ENCODE measurements at places on chromosomes 11 and 22.

- peak; percentile 65 for DNase-seq
Measured at GRCh38 chr22:40024201-40025061, 29.7 kb downstream of the FAM83F start.

GRCh38 chr11:108436594-108436993, 30.7 kb downstream of the C11orf65 start:
- no peak for DNase-seq

DNA sequence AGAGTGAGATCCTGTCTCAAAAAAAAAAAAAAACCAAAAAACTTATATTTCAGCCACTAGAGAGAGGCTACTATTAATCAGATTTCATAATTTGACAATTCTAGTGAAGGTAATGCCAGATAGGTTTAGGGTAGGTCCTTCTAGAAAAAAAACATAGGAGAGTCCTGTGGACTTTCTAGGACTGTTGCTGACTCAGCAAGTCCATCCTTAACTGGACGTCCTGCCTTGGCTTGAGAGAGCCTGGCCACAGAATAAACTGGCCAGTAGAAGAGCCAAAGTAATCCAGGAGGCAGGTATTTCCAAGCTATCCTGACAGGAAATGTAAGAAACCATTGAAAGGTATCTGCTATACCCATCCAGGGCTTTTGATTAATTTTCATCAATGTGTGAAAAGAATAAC, 64.6 kb downstream of the TRIM44 start:
- no peak for DNase-seq

DNA sequence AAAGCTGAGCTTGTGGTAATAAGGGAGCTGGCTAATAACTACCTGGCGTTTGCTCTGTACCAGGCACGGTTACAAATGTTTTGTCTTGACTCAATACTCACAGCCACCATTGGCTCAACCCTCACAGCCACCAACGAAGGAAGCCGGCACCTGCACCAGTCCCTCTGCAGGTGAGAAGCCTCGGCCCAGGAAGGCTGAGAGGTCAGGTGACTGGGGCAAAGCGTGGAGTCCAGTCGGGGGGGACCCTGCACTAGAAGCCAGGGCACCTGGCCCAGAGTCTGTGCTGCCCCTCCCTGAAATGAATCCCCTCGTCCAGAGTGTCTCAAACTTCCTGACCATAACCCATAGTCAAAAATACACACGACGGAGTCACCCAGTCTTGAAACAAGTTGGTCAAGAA, 90.1 kb downstream of the PHF21B start:
- no peak for DNase-seq

GRCh38 chr22:27597703-27598444, 203.7 kb downstream of the MN1 start:
- DNase-seq, result no peak

GRCh38 chr22:33666279-33666960, 253.9 kb downstream of the LARGE1 start:
- DNase-seq, result no peak

GRCh38 chr11:47130543-47130942, 46.1 kb downstream of the ARFGAP2 start:
- DNase-seq, result no peak

DNA sequence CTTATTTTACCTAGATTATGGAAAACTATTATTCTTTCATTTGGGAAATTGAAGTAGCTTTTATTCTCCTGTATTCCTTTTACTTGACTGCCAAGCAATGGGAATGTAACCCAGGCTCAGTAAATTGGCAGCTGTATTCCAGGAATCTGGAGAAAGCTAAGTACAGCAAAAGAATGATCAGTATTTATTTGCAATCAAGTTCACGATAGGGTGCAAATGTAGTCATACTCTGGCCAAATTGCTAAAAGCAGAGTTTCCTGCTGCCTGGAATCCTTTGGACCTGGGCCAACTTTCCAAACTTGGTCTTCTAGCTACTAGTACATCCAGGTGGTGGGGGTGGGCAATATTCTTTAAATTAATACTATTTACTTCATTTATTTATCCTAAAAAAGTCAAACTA, 286.0 kb upstream of the CTSC start:
- no peak for DNase-seq

DNA sequence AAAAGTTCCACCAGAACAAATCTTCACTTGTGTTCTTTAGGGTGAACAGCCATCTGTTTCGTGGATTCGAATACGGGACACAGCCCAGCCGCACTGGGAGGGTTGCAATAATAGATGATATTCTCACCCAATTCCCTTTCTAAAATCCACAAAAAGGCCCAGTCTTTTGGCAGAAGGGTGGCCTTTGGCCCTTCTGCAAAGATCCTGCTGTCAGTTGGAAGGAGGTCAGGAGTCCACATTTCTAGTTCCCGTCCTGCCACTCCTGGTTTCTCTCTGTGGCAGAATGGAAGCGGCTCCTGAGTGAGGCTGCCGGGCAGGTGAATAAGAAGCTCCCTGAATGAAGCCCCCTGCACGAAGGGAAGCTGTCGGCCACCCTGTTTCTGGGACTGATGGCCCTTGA, 11.2 kb upstream of the LINC01488 start:
- DNase-seq, result no peak

DNA sequence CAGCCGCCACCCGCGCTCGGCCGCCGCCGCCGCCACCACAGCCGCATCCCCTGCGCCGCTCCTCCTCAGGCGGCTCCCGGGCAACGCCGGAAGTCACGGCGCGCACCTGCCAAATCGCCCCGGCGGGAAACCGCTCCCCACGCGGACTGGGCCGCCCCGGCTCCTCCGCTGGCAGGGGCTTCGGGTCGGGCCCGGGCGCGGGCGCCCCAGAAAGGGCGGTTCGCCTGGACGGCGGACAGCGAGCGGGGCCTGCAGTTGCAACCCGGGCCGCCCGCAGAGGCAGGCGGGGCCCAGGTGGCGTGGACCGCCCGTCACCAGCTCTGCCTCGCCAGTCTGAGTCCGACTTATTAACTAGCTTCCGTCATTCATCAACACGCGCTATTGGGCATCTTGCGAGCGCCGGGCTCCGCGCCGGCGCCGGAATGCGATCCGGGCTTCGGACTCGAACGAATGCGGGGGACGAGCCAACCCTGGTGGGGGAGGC, at the start of gene HIRA:
HIRA (minus strand) TSS at position 85 of the 484 bp plus-strand sequence. CDS start 257 bp downstream, outside the sequence.
- peak; percentile 89 for DNase-seq

DNA sequence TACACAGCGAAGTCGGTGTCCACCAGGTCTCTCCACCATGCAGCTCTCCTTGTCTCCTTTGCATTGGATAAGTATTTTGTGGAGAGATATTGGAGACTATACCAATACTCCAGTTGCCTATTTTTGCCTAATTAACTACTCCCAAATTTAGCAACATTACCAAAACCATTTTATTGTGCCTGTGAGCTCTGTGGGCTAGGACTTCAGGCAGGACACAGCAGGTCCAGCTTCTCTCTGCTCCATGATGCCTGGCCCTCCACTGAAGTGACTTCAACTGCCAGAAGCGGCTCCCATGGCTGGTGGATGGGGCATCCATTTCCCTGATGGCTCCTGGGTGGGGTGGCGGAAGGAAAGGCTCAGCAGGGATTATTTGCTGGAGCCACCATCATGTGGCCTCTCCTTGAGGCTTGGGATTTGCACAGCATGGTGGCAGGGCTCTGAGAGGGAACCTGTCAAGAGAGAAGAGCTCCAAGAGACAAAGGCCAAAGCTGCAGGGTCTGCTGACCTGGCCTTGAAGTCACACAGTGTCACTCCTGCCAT, 36.9 kb upstream of the MAPK1 start:
- DNase-seq, result no peak

GRCh38 chr11:126440792-126441514, 85.5 kb downstream of the ST3GAL4 start:
- peak; percentile 72 for DNase-seq

GRCh38 chr22:23397008-23397612, 183.0 kb downstream of the IGLL1 start:
- no peak for DNase-seq

DNA sequence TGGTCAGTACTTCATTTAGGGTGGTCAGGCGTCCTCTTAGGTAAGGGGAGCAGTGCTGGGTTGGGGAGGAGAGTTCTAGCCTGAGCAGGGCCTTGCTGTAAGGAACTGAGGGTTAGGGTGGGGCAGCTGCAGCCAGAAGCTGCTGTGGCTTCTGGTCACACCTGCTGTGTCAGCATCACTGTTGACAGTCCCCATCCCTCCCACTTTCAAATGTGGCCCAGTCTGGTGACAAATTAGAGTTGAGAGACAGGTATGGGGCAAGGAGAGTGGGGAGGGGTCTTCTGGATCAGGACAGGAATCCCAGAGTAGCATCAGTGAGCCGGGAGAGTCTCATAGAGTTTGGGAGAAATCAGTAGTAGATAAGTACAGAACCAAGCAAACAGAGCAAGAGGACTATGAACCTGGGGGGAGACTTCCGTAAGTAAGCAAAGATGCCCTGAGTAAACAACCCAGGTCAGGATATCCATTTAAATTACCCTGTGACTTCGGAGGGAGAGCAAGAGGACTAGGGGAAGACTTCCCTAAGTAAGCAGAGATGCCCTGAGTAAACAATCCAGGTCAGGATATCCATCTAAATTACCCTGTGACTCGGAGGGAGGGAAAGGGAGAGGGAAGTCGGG, 53.7 kb downstream of the PPP6R2 start:
- no peak for DNase-seq

GRCh38 chr11:11125618-11126017, 227.4 kb downstream of the CSNK2A3 start:
- DNase-seq, result no peak

DNA sequence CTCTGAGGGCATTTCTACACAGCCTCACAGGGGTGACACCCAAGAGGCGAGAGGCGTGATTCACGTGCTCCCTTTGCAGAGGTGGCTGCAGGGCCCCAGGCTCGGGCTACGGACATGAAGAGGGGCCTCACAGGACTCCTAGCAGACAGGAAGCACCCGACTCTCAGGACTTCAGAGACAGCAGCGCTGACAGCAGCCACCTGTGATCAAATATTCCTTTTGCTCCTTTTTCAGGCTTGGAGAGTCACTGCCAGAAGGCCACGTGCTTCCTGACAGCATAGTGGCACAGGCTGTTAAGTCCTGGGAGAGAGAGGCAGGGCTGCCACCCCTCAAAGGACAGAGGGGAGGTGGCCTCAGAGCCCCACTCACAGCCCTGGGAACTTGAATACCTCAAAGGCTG, 348.9 kb downstream of the CADM1 start:
- DNase-seq, result no peak

- no peak for DNase-seq
Measured at GRCh38 chr22:24841261-24841660, 35.2 kb downstream of the SGSM1 start.

DNA sequence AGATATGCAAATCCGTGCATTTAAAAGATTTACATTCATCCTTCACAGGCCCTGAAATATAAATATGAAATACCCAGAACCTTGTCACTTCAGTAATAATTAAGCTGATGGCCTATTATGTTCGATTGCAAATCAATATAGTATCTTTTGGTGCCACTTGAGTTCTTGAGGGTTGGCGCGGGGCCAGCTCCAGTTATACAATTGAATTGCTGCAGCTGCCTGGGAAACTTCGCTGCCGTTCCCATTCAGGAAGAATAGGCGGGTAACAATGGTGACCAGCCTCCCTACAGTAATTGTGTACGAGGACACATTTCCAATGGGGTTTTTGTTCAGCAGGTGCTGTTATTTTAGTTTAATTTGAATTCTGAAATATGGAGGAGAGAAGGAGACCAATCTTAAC, 451.2 kb downstream of the INSC start:
- no peak for DNase-seq

DNA sequence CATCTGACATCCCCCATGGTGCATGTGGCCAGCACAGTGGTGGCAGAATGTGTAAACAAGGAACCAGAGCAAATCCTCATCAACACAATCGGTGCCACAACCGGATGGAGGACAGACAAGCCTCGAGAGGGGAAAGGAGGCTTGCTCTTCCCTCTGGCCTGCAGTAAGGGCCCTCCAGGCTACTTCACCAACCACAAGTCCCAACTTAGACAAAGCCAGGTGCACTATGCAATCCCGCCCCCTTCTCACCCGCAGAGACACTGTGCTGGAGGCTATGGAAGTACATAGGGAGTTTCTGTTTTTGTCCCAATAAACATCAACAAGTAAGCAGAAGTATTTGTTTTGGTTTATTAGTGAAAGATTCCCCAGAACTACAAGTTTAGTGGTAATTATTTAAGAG, 54.3 kb downstream of the SPATA19 start:
- no peak for DNase-seq

GRCh38 chr11:3205261-3206155, 13.1 kb downstream of the MRGPRG start:
- no peak for DNase-seq

DNA sequence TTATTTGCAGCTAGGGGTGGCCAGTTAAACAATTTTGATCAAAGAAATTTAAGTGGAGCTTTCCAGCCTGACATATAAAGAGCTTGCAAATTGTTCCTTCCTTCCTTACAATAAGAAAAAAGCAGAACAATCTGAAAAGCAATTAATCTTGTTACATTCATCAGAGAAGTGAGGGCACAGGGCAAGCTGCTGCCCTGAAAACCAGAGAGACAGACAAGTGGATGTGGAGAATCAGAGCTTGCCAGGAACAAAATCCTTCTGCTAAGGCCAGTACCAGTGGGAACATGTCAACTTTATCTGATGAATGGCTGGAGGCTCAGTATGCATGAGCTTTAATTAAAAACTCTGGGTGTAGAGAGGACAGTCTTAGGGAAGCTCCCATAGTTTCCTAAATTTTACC, 8.8 kb downstream of the CCDC179 start:
- no peak for DNase-seq

Measured in CD4-positive, alpha-beta T cell treated with Interleukin-12 subunit alpha and Interleukin-12 subunit beta, for 1 hour (primary cell).